ENCODE measurements at places on chromosomes 1 and 21.

DNA sequence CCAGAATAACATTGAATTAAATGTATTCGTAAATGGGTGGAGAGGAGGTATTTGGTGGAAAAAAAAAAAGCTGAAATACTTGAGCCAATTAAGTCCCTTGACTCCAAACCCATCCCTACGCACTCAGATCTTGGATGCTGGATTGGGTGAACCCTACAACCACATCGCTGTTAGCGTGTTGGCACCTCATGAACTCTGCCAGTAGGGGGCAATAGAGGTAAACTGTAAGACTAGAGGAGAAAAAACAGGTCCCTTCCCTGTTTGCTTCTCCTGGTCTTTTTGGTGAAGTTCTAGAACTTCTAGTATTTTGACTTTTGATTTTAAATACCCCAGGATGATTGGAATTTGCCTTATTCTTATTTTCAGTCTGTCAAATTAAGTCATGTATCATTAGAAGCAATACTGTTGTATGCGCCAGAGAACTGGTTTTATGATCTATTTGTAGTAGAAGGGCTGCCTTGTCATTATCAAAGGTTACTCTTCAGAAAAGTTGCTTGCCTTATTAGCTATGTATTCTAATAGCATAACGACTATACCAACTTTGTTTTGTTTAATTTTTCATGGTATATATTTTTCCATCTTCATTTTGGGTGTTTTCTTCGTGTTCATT lies 1.9 kb upstream of the OR13G1 start:
- DNase-seq: peak; percentile 17

GRCh38 chr21:18155508-18156193 lies 89.0 kb upstream of the CHODL start:
- DNase-seq: no peak

- DNase-seq: no peak
These were observed 16.8 kb downstream of the PTPRC start for GRCh38 chr1:198655459-198656121.

DNA sequence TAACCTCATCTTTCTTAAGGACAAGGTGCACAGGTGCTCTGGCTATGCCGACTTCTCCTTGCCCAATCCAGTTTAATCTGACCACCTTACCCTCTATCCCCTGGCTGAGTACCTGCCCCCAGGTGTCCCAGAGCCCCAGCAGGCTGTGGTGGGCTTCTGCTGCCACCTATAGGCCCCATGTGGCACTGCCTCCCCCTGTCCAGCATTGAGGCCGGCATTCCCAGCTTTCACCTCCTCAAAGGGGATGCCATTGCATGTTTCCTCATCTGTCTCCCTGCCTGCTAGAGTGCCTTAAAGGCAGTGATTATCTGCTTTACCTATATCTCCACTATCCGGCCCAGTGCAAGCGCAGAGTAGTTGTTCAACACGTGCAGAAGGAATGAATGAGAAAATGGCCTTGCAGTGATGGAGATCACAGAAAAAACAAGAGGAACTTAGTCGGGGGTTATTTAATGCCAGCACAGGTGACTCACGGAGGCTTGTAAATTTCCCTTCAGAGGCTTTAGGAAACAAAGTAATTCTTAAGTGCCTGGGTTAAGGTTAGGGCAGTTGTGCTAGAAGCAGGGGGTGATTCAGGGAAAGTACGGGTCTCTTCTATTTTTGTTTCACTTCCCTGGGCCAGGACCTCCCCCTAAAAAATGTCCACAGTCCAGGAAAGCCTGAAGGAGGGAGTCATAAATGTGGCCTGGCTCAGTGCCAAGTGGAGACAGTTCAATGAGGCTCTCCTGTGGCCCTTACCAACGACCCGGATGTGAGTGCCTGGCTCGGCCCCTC lies 131.8 kb upstream of the NGF start:
- peak; percentile 59 for DNase-seq

- DNase-seq: no peak
These were observed 41.0 kb downstream of the SLX9 start for GRCh38 chr21:44980562-44981489.

DNA sequence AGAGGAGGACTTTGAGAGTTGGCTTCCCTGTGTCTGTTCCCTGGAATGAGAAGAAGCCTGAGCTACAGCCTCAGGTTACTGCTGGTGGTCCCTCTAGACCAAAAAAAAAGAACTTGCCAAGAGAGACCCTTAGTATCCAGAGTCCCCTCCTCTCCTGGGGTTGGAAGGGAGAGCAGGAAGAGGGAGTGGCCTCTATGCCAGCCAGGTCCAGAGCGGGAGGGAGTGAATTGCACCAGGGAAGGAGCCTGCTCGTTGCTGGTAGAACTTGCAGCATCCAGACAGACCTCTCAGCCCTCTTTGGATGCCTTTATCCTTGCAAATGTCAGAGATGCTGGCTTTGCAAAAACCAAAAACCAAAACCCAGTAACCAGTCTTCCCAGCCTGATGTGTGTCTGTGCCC lies 491.3 kb upstream of the VAMP3 start:
- DNase-seq: no peak

DNA sequence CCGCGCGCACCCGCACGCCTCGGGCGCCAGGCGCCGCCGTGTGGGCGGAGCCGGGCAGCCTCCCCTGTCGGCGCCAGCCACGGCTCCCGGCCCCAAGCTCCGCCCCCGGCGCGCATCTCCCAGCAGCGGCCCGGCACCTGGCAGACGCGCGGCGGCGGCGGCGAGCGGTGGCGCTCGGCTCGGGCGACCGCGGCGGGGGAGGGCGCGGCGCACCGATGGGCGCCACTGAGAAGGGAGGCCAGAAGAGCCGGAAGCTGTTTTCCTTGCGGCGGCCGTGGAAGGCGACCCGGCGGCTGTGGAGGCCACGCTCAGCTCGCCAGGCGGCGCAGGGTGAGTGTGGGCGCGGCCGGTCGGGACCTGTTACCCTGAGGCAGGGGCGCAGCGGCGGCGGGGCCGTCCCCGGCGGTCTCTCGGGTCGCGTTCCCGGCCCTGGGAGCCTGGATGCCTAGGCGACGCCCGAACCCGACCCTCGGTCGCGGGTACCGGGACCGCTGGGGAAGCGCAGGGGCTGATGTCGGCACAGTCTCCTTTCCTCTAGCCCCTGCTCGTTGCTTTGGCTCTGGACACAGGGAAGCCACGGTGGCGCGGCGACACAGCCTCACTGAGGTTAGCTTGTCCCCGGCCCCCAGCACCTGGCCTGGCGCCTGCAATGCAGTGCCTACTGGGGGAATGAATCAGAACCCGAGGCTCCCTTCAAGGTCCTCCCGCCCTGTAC lies 54.9 kb upstream of the DNAJC6 start:
- DNase-seq: peak; percentile 82

- no peak for DNase-seq
These were observed 57.6 kb downstream of the LDLRAD2 start for GRCh38 chr1:21869620-21870121.

DNA sequence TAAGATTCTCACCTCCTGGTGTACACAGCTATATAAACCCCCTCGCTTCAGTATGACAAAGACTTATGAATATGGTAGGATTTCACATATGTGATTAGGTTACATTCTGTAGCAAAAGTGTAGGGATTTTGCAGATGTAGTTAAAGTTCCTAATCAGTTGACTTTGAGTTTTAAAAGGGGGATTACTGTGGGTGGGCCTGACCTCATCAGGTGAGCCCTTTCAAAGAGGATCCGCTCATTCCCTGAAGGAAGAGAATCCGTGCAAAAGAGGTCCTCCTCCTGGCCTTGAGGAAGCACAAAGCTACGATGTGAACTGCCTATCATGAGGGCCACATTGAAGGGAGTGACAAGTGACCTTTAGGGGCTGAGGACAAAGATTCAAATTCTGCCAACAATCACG lies 30.6 kb upstream of the KAZN start:
- no peak for DNase-seq

DNA sequence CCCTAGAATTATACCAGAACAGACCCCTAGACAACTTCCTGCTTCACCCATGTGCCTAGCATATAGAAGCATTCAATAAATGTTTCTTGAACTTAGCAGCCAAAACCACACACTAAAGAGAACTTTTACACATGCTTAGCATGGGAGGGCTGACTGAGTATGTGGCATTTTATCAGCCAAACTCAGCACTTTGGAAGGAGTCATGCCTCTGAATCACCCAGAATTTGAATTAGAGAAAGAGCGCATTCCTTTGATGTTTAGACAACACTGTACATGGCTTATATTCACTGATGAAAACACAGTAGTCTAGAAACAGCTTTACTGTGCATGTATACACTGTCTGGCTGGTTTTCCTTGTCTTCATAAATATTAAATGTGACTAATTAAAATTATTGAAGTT lies 26.1 kb downstream of the SPAG17 start:
- DNase-seq: no peak

- DNase-seq: peak; percentile 72
These were observed at the start of gene LRP8 for GRCh38 chr1:53328009-53328461. LRP8 (minus strand) TSS chr1:53328070; CDS start chr1:53327912, 158 bp downstream.

- DNase-seq: no peak
These were observed 152.9 kb downstream of the ZBTB18 start for GRCh38 chr1:244204004-244204403.

DNA sequence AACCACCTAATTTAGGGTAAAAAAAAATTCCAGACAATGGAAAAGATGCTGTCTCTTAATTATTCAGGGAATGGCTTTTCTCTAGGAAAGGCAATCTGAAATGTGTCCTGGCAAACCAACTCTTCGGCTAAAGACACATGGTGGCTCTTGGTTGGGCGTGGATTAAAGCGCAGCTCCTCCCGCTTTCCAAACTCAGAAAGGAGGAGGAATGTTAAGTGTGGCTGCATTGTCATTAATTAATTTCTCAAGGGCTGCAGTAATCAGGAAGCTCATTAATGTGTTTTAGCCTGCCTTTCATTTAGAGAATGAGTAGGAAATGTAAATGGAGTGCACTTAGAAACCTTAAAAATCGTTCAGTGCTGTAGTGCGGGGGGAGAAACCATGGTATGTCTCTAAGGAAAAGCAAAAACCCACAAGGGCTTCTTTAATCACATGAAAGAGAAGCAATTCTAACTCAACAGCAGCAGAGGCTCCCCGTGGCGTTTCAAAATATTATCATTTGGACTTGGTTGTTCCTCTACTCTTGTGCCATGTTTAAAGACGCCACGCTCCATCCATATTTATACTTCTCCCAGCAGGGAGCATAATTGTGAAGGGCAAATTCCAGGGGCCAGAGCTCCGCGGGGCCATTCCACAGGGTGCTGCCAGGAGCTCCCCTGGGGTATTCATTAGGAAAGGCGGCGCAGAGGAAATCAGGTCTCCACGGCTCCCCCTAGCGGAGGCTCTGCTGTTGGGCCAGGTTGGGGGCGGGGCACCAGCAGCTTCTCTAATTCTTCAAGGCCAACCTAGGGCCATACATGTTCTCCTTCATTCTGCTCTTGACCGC lies 91.9 kb upstream of the SSX2IP start:
- peak; percentile 68 for DNase-seq

DNA sequence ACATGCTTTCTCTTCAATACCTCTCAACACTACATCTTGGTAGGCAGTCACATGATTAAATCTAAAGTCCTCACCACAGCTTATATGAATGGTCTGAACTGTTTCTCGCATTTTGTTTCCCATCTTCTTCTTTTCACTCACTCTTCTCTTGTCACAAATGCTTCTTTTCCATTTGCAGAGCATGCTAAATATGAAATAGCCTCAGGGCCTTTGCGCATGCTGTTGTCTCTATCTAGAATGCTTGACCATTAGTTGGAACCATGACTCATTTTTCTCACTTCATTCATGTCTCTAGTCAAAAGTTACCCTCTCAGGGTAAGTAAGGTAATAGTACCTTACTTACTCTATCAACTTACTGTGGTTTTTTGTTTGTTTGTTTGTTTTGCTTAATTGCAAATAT lies 239.7 kb downstream of the PTPRC start:
- DNase-seq: no peak

DNA sequence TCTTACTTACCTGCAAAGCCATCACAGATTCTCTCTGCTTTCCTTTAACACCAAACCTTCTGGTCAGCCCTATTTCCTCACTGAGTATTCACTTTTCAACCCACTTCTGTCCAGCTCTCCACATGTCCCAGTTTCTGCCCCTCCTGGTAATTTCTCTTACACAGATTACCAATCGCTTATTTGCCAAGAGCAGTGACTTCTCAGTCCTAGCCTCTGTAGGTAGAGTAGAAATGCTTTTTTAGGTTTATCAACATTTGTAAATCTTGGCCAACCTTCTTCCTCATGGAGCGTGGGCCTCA lies 33.6 kb upstream of the LRRC8C start:
- no peak for DNase-seq

Data from HuH-7 (cell line).